Stimulated activated CD4-positive, alpha-beta T cell treated with anti-CD3 and anti-CD28 coated beads, Interleukin-1b, Interleukin-23, amount 100 ng/mL, for 1 hour (primary cell): ENCODE measurements at places on chromosomes 4 and X.

- no peak for DNase-seq
Measured at GRCh38 chrX:2320580-2321327, 180.0 kb downstream of the DHRSX start.

GRCh38 chr4:119647558-119647957, 19.0 kb upstream of the PDE5A start:
- no peak for DNase-seq

GRCh38 chr4:57553728-57554127, 443.5 kb upstream of the IGFBP7 start:
- DNase-seq, result no peak

GRCh38 chr4:176321589-176321988, 1.8 kb downstream of the SPCS3 start:
- no peak for DNase-seq

DNA sequence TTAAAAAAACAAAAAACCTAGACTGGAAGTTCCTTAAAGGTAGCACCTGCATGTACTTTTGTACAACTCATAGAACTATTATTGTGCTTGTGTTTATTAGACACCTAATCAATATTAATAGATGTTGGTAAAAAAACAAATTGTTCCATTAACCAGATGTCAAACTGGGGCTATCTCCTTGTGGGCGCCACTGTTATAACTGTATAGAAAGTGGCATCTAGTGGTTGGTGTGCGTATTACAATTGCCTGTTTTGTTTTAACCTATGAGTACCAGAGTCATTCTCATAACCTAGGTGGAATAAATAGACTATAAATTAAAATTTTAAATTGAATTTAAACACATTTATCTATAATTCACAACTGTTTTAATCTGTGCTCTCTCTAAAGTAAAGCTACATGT, 97.4 kb downstream of the COL4A5 start:
- DNase-seq, result no peak

- peak; percentile 37 for DNase-seq
Measured at GRCh38 chr4:36243355-36244256, 708 bp downstream of the ARAP2 start.

DNA sequence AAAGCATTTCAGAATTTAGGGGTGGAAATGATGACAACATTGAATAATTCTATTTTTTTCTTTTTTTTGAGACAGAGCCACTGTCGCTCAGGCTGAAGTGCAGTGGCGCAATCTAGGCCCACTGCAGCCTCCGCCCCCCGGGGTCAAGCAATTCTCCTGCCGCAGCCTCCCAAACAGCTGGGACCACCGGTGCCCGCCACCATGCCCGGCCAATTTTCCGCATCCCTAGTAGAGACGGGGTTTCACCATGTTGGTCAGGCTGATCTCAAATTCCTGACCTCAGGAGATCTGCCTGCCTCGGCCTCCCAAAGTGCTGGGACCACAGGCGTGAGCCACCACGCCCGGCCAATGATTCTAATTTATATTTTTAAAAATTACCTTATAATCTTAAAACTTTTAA, 7.2 kb downstream of the NBDY start:
- DNase-seq, result no peak

GRCh38 chr4:165375465-165375864, 3.3 kb upstream of the CPE start:
- DNase-seq, result no peak

DNA sequence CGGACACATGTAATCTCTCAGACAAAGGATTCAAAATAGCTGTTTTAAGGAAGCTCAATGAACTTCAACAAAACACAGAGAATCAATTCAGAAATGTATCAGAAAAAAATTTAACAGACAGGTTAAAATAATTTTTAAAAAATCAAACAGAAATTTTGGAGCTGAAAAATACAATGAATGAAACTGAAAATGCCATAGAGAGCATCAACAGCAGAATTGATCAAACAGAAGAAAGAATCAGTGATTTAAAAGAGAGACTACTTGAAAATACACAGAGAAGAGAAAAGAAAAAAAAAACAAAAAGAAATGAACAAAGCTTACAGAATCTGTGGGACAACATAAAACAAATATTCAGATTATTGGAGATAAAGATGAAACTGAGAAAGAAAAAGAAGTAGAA, 118.8 kb upstream of the GYPA start:
- no peak for DNase-seq

DNA sequence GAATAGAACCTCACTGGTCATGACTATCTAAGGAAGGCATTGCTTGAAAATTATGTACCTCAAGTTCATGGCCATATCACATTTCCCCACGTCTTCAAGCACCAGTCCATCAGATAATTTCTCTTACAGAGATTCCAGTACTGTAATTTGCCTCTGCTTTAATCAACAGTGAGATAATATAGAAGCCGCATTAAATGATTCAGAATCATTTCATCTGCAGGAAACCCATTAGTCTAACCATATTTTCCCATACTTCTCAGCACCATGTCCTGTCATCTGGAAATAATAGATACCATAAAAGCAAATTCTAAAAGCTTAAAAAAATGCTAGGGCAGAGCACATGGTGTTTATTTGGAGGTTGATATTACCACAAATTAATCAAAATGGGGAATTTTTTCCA, 310.3 kb upstream of the SLIT2 start:
- DNase-seq, result no peak

- no peak for DNase-seq
Measured at GRCh38 chrX:9622128-9622527, 143.5 kb downstream of the GPR143 start.

GRCh38 chr4:3524349-3524748, 7.9 kb downstream of the LRPAP1 start:
- DNase-seq, result no peak

GRCh38 chr4:40124690-40125089, 68.0 kb downstream of the N4BP2 start:
- no peak for DNase-seq

DNA sequence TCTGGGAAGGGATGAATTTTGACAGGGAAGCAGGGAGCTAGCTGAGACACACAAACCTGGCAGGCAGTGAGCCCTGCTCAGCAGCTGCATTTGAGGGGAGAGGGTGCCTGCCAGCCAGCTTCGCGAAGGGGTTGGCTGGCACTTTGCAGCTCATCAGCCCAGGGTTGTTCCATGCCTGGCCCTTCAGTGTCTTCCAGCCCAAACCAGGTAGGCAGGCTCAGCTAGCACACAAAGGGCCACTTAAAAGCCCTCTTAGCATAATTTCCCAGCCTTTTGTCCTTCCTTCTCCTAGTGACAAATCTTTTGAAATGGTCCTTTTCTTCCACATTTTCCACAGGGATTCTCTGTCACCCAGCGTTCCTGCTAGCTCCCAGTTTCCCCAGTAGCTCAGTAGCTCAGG, 4.3 kb upstream of the FRMPD3 start:
- DNase-seq, result no peak

GRCh38 chr4:26746802-26747213, 113.8 kb upstream of the STIM2 start:
- DNase-seq, result no peak

GRCh38 chr4:155881555-155881954, 15.5 kb upstream of the ASIC5 start:
- no peak for DNase-seq

DNA sequence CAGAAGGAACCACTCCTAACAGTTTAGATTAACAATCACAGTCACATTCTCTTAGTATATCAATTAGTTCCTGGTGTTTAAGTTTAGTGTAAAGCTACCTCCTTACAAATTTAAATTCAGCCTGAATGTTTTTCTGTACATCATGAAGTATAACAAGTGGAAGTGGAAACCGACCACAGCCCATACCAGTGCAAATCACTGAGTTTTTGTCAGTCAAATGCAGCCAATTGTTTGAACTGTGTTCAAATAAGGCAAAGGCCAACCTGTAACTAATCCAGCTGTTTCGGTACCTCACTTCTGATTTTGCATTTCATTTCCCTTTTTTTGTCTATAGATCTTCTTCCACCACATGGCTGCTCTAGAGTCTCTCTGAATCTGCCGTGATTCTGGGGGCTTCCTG, 1215.3 kb downstream of the PCDH18 start:
- no peak for DNase-seq

GRCh38 chr4:152039023-152039481, 278.2 kb upstream of the GATB start:
- DNase-seq, result no peak

GRCh38 chr4:33841120-33841519, 2403.2 kb downstream of the ARAP2 start:
- DNase-seq, result no peak

DNA sequence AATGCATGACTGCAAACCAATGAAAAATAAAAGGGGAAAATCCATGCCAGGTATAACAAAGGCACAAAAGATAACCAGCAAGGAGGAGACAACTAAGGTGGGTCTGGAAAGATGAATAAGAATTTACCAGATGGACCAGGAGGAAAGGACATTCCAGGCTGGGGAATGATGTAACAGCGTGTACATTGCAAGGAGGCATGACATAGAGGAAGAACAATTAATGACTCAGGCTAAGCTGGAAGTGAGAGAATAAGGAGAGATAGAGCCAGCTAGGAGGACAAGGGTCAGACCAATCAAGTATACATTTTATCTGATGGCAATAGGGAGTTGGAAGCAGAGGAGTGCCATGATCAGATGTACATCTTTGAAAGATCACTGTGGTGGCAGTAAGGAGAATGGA, 57.0 kb downstream of the MTMR8 start:
- DNase-seq, result no peak

- no peak for DNase-seq
Measured at GRCh38 chrX:53969540-53969939, 74.7 kb downstream of the PHF8 start.

GRCh38 chr4:152062936-152063620, 302.3 kb upstream of the GATB start:
- no peak for DNase-seq

DNA sequence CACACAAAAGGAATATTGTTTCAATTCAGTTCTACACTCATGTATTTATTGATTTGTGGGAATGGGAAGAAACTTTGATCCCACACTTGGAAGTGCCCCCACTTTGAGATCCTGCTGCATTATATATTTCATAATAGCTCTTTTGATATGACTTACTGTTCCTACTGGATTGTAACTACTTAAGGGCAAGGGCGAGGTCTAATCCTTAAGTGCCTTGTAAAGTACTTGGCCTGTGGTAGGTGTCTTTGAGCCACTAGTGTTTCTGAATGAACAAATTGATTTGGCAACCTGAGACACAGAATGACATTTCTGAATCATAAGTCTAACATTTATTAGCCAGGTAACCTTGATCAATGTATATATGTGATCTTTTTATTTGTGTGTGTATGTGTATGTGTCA, 767.2 kb downstream of the RAB28 start:
- no peak for DNase-seq

- DNase-seq, result no peak
Measured at GRCh38 chr4:78862314-78862737, 76.9 kb downstream of the PAQR3 start.

- DNase-seq, result no peak
Measured at GRCh38 chr4:89111833-89112563, 665 bp downstream of the TIGD2 start.

DNA sequence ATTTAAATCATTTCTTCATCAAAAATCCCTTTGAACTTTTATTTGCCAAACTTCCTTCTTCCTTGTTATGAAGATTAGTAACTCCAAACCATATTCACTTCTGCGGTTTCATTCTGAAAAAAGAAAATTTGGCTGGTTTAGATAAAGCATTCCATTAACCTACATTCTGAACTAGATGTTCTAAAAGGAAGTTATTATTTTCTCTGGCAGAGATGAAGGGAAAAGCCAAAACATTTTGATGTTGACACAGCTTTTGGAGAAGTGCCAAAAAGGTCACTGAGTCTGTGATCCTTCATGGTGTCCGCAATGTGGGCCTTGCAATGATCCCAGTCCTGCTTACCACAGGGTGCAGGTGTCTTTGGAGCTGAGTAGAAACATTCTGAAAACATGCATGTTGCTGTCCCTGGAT, 36.0 kb downstream of the CXCL8 start:
- no peak for DNase-seq

DNA sequence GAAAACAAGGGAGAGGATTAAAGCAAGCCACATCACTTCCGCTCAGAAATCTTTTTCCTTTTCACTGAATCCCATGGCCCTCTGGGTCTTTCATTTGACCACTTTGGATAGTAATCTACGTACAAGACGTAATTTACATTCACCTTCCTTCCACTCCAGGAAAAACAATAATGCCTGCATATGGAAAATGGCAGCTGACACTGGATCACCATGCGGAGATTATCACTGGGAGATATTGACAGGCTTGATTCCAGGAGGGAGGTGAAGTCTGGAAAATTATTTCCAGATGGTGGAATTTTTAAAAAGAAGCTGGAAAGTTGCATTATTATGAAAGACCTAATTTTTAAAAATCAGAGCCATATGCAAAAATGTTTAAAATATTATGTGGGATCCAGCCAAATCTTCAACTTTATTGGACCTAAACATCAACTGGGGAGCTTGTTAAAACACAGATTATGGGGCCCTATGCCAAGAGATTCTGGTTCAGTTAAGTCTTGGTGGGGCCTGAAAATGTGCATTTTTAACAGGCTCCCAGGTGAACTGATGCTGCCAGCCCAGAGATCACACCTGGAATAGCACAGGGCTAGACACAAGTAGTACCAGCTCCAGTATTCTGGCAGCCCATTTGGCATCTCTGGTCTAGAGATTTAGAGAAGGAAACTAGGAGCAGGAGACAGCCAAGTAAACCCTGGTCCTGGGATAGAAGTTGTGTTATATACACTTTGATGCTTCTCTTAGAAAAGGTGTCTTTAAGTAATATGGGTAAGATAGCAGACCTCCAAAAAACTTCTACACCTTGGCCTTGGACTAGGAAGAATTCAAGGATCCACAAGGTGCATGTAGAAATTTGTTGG, 290.3 kb upstream of the LDB2 start:
- DNase-seq, result no peak

GRCh38 chr4:109007976-109008375, 245.1 kb upstream of the ETNPPL start:
- DNase-seq, result no peak

GRCh38 chr4:119068529-119068962, 67.1 kb upstream of the MYOZ2 start:
- DNase-seq, result no peak

DNA sequence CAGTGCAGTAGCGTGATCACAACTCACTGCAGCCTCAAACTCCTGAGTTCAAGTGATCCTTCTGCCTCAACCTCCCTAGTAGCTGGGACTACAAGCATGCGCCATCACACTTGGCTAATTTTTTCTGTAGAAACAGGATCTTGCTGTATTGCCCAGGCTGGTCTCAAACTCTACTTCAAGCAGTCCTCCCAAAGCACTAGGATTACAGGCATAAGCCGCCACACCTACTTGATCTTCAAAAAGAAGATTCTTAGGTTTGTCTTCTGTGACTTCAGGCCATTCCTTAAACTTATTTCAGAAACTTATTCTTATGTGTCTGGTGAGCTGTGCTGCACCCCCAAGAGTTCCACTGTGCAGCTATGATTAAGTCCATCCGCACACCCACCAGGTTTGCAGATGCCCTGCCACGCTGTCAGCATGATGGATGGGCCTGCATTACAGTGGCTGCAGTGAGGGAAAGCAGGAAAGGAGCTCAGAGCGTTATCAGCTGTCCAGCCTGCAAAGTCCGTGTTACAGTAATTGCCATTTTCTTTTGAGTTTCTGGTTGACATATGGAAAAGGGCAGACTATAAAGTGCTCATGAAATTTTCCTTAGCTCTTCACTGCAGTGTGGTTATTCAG, 146.6 kb downstream of the AASDH start:
- no peak for DNase-seq
